Endothelial cell of coronary artery (primary cell): ENCODE measurements at places on chromosomes 3 and 15. TPM values are rescaled to one million over a fixed set of nuclear protein-coding genes. Genes with fewer than 3 reads are reported as not detected.

The PLCH1 gene
- total RNA-seq, result 0.09 TPM in 1 of 2 replicates, not detected in the other

The TIMP4 gene
- total RNA-seq, result 0.09 and 0.47 TPM in 2 replicates

The SH2D7 gene
- not detected in 2 replicates for total RNA-seq

The CCR1 gene
- total RNA-seq, result not detected in 2 replicates

The TAMM41 gene
- total RNA-seq, result 3.5 and 6.8 TPM in 2 replicates

The GABRR3 gene
- total RNA-seq, result not detected in 2 replicates

The EBLN2 gene
- total RNA-seq, result 4.4 and 7.2 TPM in 2 replicates

The CCDC54 gene
- not detected in 2 replicates for total RNA-seq

The VWA5B2 gene
- under 0.01 TPM in 1 of 2 replicates, not detected in the other for total RNA-seq

The CLDN18 gene
- total RNA-seq, result not detected in 2 replicates

The SLC15A2 gene
- total RNA-seq, result 0.09 and 0.75 TPM in 2 replicates

The SNX22 gene
- 0.28 and 0.45 TPM in 2 replicates for total RNA-seq

The MED12L gene
- total RNA-seq, result 0.18 and 0.19 TPM in 2 replicates

The EHD4 gene
- total RNA-seq, result 117 and 152 TPM in 2 replicates

The SMCO1 gene
- not detected in 2 replicates for total RNA-seq

The GOLGA8S gene
- under 0.01 and 0.09 TPM in 2 replicates for total RNA-seq
